Osteoblast (primary cell): ENCODE measurements at places on chromosomes 5 and 9. TPM values are rescaled to one million over a fixed set of nuclear protein-coding genes. Genes with fewer than 3 reads are reported as not detected.

DNA sequence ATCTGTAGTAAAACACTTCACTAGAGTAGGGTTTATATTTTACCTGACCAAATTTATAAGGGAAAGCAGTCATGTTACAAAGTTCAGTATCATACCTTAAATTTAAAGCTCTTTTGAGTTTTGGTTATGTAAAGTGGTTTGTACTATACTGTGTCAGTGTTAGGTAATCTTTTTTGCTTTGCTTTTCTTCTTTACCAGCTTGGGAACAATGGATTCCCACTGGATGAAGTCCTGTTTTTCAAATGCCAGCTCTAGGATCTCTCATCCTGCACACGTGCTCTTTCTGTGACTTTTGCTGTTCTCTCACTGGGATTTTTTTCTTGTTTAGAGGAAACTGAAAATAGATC is 15.9 kb downstream of the CYSTM1 start:
- H3K27ac ChIP-seq, result peak overlapping the region; percentile 63
- H3K36me3 ChIP-seq, result no peaks in the 10 kb centered on the region
- H3K4me3 ChIP-seq, result no peak overlapping the region
- peaks cover 12% of the 10 kb centered on the region for H3K4me1 ChIP-seq
- H3K27me3 ChIP-seq, result no peaks in the 10 kb centered on the region

GPRIN1 gene
- total RNA-seq, result 1.8 TPM in 2 replicates

DNA sequence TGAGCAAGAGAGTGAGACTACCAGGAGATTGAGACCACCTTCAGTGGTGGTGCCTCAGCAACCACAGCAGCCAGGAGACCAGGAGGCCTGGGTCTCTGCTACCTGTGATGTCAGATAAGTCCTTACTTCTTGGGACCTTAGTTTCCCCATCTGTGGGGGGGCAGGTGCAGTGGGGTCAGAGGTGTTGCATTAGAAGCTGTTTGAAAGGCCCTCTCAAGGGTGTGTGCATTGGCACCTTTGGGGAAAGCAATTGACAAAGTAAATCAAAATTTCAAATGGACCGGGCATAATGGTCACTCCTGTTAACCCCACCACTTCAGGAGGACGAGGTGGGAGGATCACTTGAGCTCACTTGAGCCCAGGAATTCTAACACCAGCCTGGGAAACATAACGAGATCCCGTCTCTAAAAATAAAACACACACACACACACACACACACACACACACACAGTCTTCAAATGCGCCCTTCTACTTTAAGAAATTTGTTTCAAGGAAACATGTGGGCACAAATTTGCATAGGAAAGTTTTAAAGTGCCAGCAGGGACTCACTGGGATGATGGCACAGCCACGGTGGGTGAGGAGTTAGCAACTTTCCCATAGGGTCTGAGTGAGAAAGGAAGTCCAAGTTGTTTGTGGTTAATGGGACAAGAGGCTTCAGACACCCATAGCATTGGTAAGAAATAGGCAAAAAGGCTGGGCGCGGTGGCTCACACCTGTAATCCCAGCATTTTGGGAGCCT is 1.3 kb upstream of the AK1 start:
- H3K27ac ChIP-seq, result no peak overlapping the region
- H3K4me3 ChIP-seq, result no peak overlapping the region
- DNase-seq, result peak; percentile 44
- peaks cover 38% of the 10 kb centered on the region for H3K4me1 ChIP-seq
- H3K36me3 ChIP-seq, result no peaks in the 10 kb centered on the region
- H3K27me3 ChIP-seq, result no peaks in the 10 kb centered on the region

DNA sequence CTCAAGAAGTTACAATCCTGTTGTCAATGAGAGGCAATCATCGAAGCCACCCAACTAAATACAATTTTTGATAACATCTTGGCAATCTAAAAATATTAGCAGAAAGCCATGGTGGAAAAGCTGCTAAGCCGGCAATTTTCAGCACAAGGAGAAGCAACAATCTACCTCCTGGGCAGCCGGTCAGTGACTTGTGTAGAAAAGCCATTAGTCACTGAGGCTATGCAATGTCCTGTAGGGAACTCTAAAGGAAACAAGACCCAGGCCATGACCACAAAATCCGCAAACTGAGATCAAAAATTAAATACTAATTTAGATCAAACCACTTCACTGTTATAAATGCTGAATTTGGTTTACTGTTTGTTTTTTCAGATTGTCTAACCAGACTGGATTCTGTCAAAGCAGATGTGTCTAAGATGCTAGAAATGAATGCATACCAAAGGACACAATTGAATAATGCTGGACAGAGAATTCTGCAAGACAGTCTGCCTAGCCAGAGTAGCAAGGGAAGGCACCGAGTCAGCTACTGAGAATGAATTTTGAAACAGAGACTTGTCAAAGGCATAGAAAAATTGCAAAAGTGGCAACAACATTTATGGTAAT is 384.8 kb downstream of the PRELID2 start:
- DNase-seq, result no peak
- H3K4me3 ChIP-seq, result no peak overlapping the region
- no peaks in the 10 kb centered on the region for H3K36me3 ChIP-seq
- peaks cover 5% of the 10 kb centered on the region for H3K4me1 ChIP-seq

LRRC19 gene
- under 0.01 TPM in 2 replicates for total RNA-seq

PCSK1 gene
- total RNA-seq, result 0.88 and 1.1 TPM in 2 replicates

PCDHB14 gene
- 2.7 and 2.9 TPM in 2 replicates for total RNA-seq

HAPLN1 gene
- total RNA-seq, result 18.8 and 36.5 TPM in 2 replicates

FNBP1 gene
- 31.8 and 35.9 TPM in 2 replicates for total RNA-seq

SURF2 gene
- 10.3 and 15.2 TPM in 2 replicates for total RNA-seq

- no peak for DNase-seq
- no peak overlapping the region for H3K27ac ChIP-seq
- no peaks in the 10 kb centered on the region for H3K27me3 ChIP-seq
- H3K4me3 ChIP-seq, result no peak overlapping the region
Measured at GRCh38 chr9:96509848-96510247, 59.9 kb downstream of the HABP4 start.

DNA sequence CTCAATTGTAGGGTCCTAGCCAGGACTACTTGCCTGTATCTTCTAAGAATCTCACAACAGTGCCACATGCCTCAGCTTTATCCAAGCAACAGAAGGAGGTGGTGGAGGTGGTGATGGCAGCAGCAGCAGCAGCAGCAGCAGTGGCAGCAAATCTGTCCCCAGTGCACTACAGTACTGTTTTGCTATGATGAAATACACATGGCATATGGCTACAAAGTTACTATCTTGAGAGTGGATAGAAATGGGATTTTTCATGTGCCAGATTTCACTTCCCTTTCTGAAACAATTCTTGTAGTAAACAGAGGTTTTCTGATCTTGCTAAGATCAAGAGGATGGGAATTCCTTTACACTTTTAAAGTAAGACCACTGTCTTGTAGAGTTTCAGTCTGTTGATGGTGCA is 8.1 kb upstream of the CYSTM1 start:
- H3K36me3 ChIP-seq, result no peaks in the 10 kb centered on the region
- no peaks in the 10 kb centered on the region for H3K27me3 ChIP-seq
- no peak overlapping the region for H3K4me3 ChIP-seq
- DNase-seq, result no peak
- no peaks in the 10 kb centered on the region for H3K4me1 ChIP-seq
- H3K27ac ChIP-seq, result no peak overlapping the region

DNA sequence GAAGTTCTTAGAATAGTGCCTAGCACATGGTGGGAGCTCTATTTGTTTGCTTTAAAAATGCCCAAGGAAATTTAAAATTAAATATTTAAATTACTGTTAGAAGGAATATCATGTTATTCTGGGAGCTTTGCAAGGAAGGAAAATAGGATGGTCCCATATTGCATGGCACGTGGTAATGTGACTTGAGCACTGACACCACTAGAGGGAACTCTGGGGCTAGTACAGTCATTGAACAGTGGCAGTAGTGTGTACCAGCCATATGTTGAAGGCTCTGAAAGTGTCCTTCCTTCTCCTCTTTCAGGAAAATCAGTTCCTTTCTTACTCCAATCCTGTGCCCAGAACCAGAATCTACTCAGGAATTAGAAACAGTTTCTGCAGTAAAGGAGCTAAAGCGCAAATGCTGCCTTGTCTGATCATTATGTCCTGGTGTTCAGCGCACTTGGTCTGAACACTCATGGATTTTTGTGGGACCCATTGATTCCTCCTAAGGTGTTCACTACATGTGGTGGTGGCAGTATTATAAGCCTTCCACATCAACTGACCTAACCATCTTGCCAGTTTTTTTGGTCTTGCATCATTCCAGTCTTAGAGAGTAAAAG is 54.1 kb downstream of the GDA start:
- peak; percentile 54 for DNase-seq
- no peaks in the 10 kb centered on the region for H3K36me3 ChIP-seq
- H3K27me3 ChIP-seq, result no peaks in the 10 kb centered on the region
- no peaks in the 10 kb centered on the region for H3K4me1 ChIP-seq
- no peak overlapping the region for H3K27ac ChIP-seq

DNA sequence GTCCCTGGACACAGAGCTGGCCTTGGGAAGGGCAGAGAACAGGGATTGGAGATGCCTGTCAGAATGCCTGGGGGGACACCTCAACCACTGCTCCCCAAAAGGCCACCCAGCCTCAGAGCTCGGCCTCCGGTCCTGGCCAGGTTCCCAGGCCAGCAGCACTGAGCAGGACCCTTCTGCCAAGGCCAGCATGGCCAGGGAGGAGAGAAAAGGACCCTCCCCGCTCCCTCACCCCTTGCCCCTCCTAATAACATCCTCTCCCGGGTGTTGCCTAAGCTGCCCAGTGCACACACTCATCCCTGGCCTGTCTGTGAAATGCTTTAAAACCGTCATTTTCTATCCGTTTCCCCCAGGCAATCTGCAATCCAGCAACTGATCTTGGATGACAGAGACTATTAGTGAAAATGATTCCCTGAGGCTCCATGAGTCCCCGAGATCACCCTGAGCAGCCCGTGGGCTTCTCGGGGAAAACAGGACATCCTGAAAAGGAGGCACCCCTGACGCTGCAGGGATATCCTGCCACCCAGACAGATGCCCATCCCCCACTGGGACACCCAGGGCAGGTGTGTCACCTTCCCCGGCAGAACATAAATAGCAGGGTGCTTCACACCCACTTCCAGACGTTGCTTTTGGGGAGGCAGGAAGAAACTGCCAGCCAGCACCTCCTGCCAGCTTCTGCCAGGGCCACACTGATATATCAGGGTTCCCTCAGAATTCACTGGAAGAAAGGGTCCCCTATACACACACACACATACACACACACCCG is 75.3 kb downstream of the ADAMTS2 start:
- no peaks in the 10 kb centered on the region for H3K27me3 ChIP-seq
- H3K36me3 ChIP-seq, result peaks cover 26% of the 10 kb centered on the region
- H3K4me3 ChIP-seq, result no peak overlapping the region
- DNase-seq, result peak; percentile 78
- H3K4me1 ChIP-seq, result peaks cover 86% of the 10 kb centered on the region

GRCh38 chr9:122016744-122017143 is 76.4 kb downstream of the TTLL11 start:
- no peak for DNase-seq
- peaks cover 4% of the 10 kb centered on the region for H3K4me1 ChIP-seq
- no peak overlapping the region for H3K27ac ChIP-seq
- no peak overlapping the region for H3K4me3 ChIP-seq

GRCh38 chr9:125861405-125862058 is 114.4 kb downstream of the PBX3 start:
- H3K36me3 ChIP-seq, result no peaks in the 10 kb centered on the region
- no peak overlapping the region for H3K4me3 ChIP-seq
- no peak for DNase-seq
- H3K27ac ChIP-seq, result peak overlapping the region; percentile 14

GRCh38 chr9:15206903-15207696 is 99.9 kb downstream of the TTC39B start:
- peaks cover 15% of the 10 kb centered on the region for H3K4me1 ChIP-seq
- H3K4me3 ChIP-seq, result no peak overlapping the region
- no peak for DNase-seq
- H3K27me3 ChIP-seq, result no peaks in the 10 kb centered on the region

GRCh38 chr5:123035918-123036390 is 571 bp downstream of the PPIC start:
- no peaks in the 10 kb centered on the region for H3K36me3 ChIP-seq
- no peak overlapping the region for H3K27ac ChIP-seq
- H3K27me3 ChIP-seq, result no peaks in the 10 kb centered on the region
- peaks cover 7% of the 10 kb centered on the region for H3K4me1 ChIP-seq
- H3K4me3 ChIP-seq, result peak overlapping the region; percentile 90

POLE3 gene
- total RNA-seq, result 30.8 and 34.5 TPM in 2 replicates

BTNL3 gene
- not detected in 2 replicates for total RNA-seq

- no peaks in the 10 kb centered on the region for H3K4me1 ChIP-seq
- no peak for DNase-seq
- H3K36me3 ChIP-seq, result no peaks in the 10 kb centered on the region
- no peak overlapping the region for H3K27ac ChIP-seq
- H3K27me3 ChIP-seq, result no peaks in the 10 kb centered on the region
Measured at GRCh38 chr9:117394655-117395054, 20.2 kb downstream of the ASTN2 start.

DNA sequence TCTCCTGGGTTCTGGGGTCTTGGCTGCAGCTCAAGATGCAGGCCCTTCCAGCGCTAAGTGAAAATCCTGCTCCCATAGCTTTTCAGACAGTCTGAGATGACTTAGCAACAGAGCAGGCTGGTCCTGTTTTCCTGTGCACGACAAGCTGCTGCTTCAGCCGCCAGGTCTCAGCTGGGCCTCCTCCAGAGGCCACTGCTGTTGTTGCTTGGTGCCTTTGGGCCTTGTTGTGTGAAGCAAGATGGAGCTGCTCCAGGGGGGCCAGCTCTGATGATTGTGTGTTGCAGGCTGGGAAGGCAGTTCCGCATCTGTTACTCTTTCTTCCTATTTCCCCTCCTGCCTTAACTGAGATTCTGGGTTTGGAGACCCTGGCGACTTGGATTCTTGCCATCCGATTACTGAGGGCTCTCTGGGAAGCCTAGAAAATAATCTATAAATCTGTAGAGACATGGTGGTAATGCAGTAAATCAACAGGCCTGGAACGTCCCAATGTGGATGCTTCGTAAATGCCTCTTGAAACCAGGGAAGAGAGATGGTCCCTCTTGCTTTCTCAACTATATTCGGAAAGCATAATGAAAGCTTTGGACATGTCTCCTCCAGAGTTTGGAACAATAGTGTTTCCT is 3.2 kb downstream of the MAP1B start:
- peak overlapping the region; percentile 15 for H3K27ac ChIP-seq
- no peaks in the 10 kb centered on the region for H3K27me3 ChIP-seq
- no peak for DNase-seq

LCN1 gene
- not detected in 2 replicates for total RNA-seq

DNA sequence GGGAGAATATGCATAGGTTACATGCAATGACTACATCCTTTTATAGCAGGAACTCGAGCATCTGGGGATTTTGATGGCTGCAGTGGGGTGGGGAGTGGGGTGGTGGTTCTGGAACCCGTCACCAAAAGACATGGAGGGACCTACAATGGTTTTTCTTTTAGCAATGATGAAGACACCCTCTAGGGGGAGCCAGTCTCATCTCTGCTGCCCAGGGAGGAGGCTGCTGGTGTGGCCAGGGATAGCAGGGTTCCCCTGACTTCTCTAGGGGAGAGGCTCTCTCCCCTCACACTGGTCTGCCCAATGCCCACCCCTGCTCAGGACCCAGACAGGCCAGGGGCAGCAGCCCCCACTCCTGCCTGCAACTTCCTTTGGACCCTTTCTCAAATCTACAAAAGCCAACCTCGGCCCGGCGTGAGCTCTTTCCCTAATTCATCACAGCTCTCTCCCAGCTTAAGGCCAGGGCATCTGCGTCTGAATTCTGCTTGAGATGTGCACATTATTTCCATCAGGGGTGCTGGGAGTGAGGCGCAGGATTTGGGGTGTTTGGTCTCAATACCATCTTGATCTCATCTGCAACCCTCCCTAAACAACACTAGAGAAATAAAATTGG is 73.6 kb upstream of the RETREG1 start:
- H3K4me1 ChIP-seq, result no peaks in the 10 kb centered on the region
- peaks cover 29% of the 10 kb centered on the region for H3K36me3 ChIP-seq
- no peaks in the 10 kb centered on the region for H3K27me3 ChIP-seq

- H3K4me1 ChIP-seq, result peaks cover 4% of the 10 kb centered on the region
- H3K4me3 ChIP-seq, result no peak overlapping the region
- no peaks in the 10 kb centered on the region for H3K36me3 ChIP-seq
- peaks cover 5% of the 10 kb centered on the region for H3K27me3 ChIP-seq
- DNase-seq, result peak; percentile 75
Measured at GRCh38 chr9:134895908-134896833, 15.6 kb downstream of the FCN2 start.

ENHO gene
- total RNA-seq, result under 0.01 and 0.29 TPM in 2 replicates
